ENCODE measurements at places on chromosomes 2 and 18.

- no peak for DNase-seq
Observed at GRCh38 chr2:221822416-221822815, 250.3 kb upstream of the EPHA4 start.

DNA sequence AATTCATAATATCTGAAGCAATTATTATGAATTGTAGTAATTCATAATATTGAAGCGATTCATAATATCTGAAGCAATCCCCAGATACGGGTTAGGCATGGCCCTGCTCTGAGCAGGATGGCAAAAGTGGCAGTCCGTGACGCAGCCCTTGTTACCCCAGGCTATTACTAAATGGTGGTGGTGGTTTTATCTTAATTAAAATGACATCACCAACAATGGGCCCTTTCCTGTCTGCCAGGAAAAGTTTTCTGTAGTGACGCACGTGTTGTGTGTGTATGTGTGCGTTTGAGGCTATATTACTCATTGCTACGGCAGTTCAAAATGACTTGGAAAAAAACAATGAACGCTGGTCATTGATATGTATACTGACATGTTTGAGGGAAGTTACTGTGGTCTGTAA, 10.6 kb upstream of the MOCOS start:
- DNase-seq: no peak

DNA sequence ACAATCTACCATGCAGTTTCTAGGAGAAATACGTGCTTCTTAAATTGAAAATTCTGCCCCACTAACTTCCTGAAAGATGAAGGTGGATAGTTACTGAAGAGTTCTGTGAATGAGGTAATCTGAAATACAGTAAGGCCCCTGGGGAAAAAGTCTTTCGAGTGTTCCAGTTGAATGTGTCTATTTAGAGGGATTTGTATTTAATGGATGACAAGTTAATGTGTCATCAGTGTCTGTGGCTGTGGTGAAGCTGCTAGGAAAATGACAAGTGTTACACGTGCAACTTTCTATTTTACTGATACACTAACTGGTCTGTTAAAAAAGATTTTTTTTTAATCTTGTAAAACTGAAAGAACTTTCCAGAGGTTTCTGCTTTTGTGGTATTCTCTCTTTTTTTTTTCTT, 384.6 kb downstream of the STK39 start:
- no peak for DNase-seq

DNA sequence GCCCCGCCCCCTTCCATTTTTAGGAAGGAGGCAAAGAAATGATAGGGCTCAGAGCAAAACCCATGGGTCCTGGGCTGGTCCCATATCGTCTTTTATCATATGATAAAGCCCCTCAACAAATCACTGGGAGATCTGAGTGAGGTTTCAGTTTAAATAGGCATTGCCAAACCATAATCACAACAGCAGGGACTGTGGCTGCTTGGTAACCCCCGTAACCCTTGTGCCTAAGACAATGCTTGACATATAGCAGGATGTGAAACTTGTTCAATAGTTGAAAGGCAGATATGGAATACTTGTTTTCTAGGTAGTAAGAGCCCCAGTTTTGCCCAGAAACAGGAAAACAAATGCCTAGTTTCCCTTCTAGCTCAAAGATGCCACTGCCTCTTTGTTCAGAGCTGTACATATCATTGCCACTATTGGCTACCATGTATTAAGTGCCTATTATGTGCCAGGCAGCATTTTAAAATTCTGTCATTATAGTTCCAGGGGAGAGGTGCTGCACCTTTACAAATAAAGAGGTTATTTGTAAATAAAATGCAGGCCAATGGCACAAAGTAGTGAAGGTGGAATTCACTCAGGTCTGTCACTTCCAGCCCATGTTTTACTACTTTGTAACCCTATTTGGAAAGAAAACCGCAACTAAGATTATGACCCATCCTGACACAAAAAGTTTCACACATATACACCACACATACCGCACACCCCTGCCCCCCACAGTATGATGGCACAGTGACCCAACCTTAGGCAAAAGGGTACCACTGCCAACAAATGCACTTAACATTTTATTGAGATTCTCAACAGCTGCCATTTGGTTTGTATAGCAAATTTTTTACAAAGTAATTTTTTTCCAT, 14.2 kb downstream of the NAGK start:
- DNase-seq: peak; percentile 39

GRCh38 chr18:9428862-9429661, 46.3 kb upstream of the RALBP1 start:
- DNase-seq: no peak

DNA sequence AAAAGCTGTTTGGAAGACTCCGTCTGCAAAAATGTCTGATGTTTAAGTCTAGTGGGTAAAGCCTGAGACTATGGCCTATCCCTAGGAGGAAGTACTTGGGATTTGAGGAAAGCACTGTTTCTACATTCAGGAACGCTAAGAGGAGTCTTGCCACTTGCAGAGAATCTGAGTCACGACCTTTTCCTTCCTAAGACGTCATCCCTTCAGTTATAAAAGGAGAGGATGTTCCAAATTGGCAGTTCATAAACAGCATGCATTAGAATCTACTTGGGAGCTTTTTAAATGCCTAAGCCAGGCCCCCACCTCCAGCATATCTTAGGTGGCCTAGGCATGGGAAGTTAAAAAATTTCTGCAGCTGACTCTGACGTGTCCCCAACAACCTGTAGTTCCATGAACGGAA, 125.9 kb downstream of the TTC32 start:
- DNase-seq: no peak
